RWPE1 (cell line): ENCODE measurements at places on chromosomes 7 and 10.
A peak's percentile ranks its signal among the peaks of the same experiment; 100 is the strongest.

- no peak for DNase-seq
Measured at GRCh38 chr10:129848696-129849451, 115.2 kb downstream of the EBF3 start.

DNA sequence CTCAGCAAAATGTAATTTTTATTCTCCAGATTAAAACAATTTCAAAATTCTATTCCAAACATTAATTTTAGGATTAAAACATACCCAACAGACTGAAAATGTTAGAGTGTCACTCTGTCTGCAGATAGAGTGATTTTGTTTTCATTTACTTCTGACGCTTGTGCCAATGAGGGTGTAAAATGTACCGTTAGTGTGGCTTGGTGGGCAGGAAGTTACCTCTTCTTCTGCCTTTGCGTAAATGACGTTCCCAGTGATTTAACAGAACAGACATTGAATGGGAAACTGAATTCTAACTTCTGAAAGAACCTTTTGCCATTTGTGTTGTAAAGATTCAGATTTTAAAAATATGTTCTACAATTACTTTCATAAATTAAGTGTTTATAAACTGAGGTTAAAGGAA lies 47.0 kb upstream of the DRGX start:
- DNase-seq = no peak

DNA sequence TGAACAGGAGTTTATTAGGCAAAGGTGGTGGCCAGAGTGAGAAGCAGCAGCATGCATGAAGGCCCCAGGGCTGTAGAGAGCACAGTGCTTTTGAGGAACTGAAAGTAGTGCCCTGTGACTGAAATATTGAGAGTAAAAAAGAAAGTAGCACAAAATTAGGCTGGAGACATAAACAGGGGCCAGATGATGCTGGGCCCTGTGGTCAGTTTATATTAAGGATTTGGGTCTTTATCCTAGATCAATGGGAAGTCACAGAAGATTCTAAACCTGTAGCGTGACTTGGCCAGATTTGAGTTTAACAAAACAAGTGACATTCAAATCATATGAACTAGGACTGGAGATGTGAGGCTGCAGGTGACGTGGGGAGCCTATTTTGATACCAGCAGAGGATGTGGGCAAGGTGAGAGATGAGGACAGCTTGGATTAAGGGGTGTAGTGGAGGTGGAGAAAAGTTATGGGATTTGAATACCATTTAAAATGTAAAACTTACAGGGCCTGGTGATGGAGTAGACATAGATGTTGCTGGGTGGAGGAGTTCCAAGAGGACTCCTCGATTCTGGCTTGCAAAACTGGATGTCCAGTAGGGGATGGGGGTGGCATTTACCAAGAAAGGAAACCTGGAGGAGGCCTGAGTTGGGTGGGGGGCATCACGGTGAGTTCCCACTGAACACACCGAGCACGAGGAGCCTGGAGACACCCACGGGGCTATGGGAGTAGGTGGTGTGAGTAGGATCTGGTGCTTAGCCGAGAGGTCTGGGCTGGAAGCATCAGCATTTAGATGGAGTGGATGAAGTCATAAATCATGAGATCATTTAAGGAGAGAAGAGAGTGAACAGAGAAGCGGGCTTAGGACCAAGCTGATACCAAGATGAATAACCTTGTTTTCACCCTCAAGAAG lies 52.8 kb downstream of the HHEX start:
- no peak for DNase-seq

DNA sequence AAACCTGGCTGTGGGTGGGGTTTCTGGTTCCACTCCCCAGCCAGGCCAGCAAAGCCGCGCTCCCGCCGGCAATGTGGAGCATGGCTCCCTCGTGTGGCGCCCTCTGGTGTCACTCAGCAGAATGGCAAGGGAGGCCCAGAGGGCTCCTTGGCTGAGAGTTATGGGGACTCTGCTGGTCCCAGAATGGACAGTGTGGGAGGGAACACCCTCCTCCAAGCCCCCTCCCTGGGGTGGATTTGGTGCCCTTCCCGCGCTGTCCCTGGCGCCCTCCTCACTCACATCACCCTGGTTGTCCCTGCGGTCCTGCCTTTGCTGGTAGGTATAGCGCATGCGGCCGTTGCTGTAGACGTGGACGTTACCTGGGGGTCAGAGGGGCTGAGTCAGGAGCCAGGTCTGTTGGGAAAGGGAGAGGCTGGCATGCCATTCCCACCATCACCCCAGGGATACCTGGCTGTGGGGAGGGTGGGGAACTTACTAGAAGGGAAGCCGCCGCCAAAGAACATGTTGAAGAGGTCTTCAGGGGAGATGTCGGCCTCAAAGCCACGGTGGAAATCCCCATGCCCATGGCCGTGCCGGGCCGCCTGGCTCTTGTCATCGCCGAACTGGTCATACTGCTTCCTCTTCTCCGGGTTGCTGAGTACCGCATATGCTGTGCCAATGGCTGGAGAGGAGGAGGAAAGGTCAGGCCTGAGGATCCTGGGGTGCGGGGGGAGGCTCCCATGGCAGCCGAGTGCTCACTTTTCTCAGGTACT lies 14.0 kb downstream of the DNAJB12 start:
- peak; percentile 45 for DNase-seq

- DNase-seq = no peak
Measured at GRCh38 chr10:74932648-74933047, 106.2 kb downstream of the KAT6B start.

DNA sequence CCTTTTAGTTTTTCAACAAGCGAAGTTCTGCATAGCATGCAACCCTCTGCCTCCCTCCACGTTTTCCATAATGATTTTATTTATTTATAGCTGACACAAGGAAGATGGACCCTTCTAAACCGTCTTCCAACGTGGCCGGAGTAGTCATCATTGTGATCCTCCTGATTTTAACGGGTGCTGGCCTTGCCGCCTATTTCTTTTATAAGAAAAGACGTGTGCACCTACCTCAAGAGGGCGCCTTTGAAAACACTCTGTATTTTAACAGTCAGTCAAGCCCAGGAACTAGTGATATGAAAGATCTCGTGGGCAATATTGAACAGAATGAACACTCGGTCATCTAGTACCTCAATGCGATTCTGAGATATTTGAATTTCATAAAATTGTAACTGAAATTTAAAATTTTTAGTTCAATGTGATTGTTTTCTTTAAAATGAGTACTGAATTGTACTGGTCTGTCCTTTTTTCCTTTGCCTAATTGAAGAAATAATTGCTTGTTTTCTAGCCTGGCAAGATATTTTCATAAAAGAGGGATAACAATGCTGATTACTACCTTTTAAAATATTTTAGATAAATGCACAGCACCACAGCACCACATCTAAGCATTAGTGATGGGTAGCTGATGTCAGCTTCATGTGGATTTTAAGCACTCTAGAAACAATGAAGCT lies 41.5 kb upstream of the SLC39A12 start:
- peak; percentile 34 for DNase-seq

DNA sequence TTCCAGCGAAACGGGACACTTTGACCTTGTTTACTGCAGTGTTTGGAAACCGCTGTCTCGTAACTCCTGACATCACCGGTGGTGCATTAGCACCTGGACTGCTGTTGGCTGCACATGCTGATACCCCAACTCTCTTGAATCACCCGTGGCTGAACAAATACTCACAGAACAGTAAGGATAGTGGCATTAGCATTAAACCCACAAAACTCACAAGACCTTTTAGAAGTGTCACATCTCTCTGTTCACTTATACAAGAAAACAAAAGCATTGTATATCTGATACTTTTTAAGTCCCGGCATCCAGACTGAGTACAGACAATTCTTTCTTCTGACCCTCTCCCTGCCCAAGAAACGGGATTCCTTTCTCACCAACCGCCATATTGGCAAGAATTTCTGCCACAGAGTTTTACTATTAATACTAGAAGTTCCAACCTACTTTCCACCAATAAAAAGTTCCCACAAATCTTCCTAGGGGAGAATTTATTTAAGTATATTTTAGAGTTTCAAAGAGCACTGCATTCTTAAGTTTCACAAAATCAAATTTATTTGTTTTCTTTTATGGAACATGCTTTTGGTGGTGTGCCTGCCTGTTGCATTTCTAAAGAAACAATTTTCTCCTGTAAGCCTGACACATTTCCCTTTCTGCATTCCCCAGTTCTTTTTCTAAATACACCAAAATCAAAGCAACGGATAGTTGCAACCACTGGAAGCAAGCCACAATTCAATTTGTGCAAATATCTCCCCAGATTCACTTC lies 208.4 kb upstream of the KLF14 start:
- no peak for DNase-seq

- peak; percentile 50 for DNase-seq
Measured at GRCh38 chr10:103890194-103890658, 27.8 kb downstream of the STN1 start.

DNA sequence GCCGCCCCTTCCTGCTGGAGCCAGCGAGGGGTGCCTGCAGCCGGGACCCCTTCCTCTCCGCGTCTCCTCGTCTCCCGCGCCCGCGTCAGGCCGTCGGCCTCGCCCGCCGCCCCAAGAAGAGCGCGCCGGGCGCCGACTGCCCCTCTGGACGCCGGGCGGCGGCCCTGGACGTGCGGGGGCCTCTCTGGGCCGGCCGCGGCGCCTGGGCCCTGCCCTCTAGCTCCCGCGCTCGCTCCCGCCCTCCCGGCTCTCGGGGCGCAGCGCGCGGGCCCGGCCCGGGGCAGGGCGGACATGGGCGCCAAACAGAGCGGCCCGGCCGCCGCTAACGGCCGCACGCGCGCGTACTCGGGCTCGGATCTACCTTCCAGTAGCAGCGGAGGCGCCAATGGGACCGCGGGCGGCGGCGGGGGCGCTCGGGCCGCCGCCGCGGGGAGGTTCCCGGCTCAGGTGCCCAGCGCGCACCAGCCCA lies 704 bp downstream of the ZNRF2 start:
- no peak for DNase-seq

GRCh38 chr7:121485467-121486243 lies 89.5 kb upstream of the FAM3C start:
- DNase-seq = no peak

DNA sequence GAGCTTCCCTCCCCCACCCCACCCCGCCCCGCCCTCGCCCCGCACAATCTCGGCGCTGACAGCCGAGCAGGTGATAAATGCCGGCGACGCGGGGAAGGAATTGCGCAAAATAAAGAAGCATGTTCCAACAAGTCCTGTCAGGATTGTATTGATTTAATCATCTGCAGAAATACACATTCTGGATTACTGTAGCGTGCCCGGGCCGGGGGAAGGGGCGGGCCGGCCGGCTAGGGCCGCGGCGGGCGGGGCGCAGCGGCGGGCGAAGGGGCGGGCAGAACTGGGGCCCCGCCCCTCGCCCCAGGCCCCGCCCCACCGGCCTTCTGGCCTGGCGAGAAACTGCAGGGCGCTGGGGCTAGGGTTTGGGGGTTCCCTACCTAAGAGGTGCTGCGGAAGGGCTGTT lies 88.9 kb upstream of the PAX2 start:
- DNase-seq = peak; percentile 96

DNA sequence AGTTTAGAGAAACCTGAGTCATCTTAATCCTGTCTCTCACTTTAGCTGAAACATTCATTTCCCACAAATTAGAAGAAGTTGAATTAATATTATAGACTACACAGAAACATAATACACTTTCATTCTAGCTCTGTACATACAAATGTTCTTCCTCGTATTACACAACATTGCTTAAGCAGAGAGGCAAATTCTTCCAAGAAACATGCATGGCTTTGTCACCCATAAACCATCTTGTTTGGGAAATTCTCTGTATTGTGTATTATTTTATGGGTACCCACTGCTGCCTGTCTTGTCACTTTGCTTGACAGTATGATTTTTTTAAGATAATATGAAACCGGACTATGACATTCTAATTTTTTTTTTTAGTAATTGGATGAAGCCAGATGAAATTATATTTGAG lies 104.0 kb downstream of the SRI start:
- DNase-seq = no peak

- peak; percentile 20 for DNase-seq
Measured at GRCh38 chr10:51129946-51130544, 55.8 kb downstream of the PRKG1 start.

- DNase-seq = no peak
Measured at GRCh38 chr10:21724020-21724589, 190.1 kb downstream of the MLLT10 start.

DNA sequence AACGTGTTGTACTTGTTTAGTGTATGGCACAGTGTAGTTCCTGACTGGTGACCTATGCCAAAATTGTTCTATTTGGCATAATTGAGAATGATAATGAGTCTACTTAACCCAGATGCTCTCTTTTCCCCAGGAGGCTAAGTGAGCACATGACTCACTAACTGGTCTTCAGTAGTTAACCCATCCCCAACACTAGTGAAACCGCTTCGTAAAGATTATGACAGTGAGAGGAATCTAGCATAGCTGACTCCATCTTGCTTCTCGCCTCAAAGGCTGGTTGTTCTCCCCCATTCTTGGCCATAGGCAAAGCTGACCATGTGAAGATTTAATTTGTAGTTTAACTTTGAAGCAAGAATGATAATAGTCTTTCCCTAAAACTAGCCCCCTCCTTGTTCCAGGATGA lies 47.2 kb downstream of the CDK1 start:
- DNase-seq = no peak

DNA sequence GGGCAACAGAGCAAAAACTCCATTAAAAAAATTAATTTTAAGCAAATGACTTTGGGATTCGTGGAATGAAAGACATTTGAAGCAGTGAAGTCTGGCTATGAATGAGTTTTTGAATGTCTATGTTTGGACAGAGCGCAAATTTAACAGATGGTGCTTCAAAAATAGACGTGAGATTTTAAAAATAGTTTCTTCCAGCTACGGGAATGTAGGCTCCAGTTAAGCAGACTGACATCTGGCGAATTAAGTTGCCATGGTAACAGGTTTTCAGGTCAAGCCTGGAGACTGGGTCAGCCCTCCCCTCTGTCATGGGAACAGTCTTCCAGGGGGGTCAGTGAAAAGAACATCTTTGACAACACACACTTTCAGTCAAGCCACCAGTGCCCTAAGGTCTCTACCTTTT lies 62.0 kb downstream of the MYOF start:
- no peak for DNase-seq

DNA sequence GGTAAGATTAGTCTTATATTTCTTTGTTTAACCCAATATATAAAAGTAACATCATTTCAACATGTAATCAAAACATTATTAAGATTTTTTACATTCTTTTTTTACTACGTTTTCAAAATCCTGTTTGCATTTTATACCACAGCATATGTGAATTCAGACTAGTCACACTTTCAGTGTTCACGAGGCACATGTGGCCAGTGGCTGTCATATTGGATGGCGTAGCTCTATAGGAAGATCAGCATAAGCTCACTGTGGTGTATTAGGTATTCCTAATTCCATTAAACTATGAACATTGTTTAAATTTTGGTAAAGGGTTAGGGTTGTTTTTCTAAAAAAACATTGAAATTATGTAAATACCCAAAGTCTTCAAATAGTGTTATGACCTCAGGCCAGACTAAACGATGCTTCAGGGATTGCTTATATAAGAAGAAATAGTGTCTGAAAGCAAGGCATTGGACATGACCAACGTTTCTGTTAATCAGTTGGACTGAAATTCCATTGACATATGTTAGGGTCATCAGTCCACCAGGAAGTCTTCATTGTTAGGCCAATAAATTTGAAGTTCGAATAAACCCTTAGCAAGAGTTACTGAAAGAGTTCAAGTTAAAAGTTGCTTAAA lies 97.0 kb downstream of the BICC1 start:
- DNase-seq = no peak

GRCh38 chr10:112835944-112836451 lies 114.0 kb upstream of the TCF7L2 start:
- DNase-seq = no peak

- no peak for DNase-seq
Measured at GRCh38 chr7:23462846-23463245, 7.4 kb downstream of the IGF2BP3 start.

GRCh38 chr7:108629651-108630400 lies 60.2 kb downstream of the DNAJB9 start:
- DNase-seq = no peak

- DNase-seq = no peak
Measured at GRCh38 chr10:112711366-112711765, 238.7 kb upstream of the TCF7L2 start.
